ENCODE measurements at places on chromosomes 2 and 18.

DNA sequence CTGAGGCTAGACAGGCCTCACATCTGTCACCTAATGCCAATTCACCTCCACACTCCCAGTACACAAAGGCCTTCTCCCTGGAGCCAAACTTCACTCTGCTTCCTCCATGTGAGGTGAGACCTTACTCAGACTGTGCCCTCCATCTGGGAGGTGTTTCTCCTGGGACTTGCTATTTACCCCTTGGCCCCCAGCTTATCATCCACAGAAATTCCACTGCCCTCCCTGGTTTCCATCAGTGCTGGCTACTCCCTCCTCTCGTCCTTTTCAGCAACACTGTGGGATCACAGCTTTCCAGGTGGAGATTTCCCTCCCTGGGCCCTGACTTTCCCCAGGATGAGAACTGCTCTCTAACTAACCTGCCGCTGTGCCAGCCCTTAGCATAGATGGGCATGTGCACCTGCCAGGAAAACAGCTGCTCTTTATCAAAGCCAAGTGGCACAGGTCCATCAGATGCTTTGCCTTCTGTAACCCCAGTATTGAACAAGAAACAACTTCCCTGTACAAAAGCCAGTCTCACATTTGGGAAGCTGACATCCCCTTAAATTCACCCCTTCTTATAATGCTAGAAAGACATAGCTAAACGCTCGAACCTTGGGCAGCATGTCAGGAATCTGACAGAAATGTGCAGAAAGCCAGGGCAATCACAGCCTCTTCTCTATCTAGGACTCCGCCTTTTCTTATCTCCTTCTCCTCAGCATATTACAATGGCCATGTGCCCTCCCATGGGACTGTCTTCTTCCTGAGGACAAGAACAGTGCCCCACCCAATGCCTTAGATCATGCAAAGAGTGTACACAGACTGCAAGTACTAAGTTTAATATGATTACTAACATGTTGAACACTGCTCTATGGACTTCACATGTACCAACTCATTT is 535.5 kb upstream of the ID2 start:
- no peak for DNase-seq

DNA sequence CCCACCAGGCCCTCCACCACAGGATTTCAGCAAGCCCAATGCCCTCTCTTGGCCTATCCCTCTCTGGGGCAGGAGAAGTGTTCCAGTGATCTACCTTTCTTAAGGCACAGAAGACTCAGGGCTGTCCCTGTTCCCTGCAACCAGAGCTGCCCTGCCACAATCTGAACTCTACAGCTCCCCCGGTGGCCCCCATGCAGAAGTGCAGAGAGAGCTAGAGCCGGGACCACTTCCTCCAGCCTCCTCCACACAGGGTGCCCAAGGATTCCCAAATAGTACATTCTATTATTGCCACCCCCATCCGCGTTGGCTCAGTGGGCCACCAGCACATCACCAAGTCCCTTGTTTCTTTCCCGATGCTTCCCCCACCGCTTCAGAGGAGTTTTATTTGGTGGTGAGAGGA is 114.8 kb upstream of the PTPRM start:
- peak; percentile 83 for DNase-seq

GRCh38 chr2:156522864-156523440 is 86.8 kb downstream of the GPD2 start:
- DNase-seq: no peak

DNA sequence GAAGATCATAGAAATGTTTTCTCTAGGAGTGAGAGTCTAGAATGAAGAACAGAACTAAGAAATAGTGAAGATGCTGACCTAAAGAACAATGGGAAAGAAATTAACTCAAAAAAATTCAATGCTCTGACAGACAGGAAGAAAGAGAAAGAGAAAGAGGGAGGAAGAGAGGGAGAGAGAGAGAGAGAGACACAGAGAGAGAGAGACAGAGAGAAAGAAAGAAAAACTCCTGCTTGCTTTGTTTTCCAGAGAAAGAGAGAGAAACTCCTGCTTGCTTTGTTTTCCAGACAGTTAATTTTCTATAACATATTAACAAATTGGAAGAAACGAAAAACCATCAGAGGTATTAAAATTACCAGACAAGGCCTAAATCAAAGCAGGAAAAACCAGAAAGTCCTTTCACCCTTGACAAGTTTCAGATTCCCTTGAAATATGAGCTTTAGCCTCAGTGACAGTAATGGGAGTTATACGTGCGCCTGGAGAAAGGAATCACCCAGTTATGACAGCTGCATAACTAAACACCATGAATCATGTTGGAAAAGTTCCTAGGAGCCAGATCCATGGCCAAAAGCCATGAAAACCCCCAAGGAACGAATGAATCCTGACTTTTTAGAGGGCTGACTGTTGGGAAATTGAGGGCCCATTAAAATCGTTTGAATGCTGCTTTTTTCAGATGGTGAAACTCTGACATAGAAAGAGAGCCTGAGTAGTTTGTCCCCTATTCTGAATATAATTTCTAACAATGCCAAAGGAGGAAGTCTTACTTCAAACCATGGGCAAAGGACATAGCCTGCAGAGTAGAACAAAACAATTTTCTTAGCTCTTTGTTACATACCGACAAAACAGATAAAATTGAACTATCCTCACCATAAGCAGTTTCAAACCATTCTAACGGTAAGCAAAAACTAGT is 228.6 kb upstream of the CHST9 start:
- DNase-seq: no peak

- DNase-seq: no peak
Observed at GRCh38 chr2:88615822-88616221, 11.4 kb downstream of the EIF2AK3 start.

DNA sequence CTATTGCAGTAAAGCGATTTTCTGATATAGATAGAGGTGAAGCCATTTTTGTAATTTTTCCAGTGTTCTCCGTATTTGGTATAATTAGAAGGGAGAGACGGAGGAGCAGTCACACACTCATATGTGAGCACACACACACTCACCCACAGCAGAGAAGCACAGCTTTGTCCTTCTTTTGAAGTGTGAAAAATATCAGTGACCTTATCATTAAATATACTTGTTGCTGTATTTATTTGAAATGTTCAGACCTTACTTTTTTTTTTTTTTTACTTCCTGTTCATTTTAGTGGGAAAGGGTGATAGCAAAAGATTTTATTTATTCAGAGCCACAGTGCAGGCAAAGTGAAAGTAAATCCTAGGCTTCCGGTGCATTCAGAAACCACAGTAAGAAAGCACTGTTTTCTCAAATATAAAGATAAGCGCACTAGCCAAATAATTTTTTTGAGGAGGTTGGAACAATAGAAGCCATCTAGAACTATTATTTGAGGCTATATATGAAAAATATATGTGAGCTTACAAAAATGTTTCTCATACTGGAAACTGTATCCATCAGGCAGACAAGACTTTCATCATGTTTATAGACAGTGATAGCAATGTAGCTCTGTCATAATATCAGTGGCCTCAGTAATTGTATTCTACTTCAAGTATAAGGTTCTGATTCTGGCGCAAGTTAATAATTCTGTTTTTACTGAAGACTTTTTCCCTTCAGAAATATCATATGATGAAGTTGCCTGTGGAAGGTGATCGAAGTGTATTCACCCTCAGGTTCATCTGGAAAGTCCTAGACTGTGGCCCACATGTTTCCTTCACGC is 37.2 kb downstream of the TSHZ1 start:
- DNase-seq: no peak

GRCh38 chr2:148184976-148185375 is 164.1 kb downstream of the MBD5 start:
- DNase-seq: no peak

DNA sequence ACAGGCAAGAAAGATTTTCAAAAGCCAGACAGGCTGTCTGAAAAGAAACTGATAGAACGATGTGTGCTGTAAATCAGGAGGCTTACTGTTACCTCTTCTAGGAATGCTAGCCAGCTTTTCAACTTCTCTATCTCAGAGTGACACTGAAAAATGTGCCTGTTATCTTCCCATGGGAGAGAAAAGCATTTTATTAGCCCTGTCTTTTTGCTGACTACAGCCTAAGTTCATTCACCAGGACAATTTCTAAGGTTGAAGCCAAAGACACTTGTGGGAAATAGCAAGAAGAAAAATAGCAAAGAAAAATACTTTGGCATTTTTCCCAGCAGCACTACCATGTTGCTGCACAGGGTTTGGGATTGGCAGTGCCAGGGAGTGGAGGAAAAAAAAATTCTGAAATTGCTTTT is 34.0 kb downstream of the ABCB11 start:
- no peak for DNase-seq

DNA sequence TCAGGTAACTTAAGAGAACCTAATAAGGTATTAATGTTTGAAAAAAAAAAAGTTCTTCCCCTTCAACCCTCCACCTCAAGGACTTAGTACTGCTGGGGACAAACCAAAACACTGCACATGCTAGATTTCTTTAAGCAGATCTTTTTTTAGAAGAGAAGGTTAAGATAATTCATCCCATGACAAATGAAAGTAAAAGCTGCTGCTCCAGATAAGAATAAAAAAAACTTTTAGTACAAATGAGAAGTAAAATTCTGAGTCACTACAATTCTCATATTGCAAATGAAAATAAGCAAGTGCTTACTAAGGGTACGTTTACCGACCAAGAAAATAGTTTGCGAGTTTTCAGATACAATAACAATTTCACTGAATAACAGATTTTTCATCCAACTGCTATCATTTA is 8.9 kb downstream of the STAM2 start:
- DNase-seq: no peak

GRCh38 chr2:236876642-236877041 is 209.0 kb upstream of the COPS8 start:
- no peak for DNase-seq

- DNase-seq: no peak
Observed at GRCh38 chr2:136019306-136019705, 33.9 kb upstream of the DARS1 start.

- no peak for DNase-seq
Observed at GRCh38 chr2:47217277-47217676, 62.2 kb upstream of the STPG4 start.

- no peak for DNase-seq
Observed at GRCh38 chr2:120613742-120614571, 121.7 kb upstream of the GLI2 start.

- no peak for DNase-seq
Observed at GRCh38 chr2:227433171-227433570, 38.8 kb upstream of the AGFG1 start.

DNA sequence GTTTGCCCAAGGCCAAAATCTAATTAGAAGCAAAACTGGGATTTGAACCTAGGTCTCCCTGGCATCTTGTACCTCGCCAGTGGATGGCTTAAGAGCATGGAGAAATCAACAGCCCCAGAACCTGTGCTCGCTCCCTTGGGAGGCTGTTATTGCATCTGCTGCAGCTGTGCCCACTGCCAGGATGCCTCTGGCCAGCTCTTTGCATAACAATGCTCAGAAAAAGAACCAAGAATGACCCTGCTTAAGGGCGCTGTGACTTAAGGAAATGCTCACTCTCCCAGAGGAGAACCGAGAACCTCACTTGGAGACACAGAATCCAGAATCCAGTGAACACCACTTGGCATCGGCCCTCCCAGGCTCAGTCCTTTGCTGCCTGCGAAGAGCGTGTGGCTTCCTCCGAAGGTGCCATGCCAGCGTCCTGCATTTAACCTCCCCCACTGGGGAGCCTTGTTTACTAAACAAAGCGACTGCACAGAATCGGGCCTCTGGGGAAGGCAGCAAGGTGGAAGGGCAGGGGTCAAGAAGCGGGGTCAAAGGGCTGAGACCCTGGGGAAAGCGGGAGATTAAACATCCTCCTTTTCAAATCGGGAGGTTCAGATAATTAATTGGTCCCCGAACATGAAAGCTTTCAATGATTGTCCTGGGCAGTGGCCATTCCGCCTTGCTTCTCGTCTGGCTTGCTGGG is 71.0 kb upstream of the BOD1L2 start:
- DNase-seq: peak; percentile 43

GRCh38 chr2:108960006-108960405 is 29.0 kb downstream of the EDAR start:
- DNase-seq: peak; percentile 83

DNA sequence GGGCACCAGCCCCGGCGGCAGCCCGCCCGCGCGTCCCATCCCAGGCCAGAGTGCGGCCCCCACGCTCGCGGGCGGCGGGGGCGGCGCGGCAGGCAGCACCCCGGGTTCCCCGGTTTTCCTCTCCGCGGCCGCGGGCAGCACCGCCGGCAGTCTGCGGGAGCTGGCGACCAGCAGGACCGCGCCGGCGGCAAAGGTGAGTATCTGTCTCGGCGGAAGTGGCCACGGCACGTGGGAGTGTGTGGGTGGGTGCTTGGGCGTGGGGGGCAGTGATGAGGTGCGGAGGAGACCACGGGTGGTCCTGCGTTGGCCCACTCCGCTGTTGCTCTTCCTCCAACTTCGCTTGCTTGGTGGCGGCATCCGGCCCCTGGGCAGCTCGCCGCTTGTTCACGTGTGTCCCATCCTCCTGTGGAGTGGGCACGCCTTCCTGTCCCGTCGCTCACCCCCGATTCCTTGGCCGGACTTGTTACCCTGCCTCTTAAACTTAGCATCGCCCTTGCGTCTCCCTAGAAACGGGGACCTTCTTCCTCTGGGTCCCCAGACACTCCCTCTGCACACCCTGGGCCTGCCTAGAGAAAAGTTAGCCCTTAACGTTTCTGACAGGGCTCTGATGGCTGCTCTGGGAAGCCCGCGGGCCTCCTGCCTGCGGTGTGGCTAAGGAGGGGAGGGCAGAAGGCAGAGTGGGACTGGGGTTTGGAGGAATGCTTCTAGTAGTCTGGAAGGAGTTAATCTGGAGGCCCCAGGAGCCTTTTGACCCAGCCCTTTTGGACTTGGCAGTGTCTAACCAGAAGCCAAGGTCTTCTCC is 1.1 kb downstream of the SH3RF3 start:
- peak; percentile 69 for DNase-seq

- DNase-seq: no peak
Observed at GRCh38 chr2:235366807-235367206, 127.0 kb upstream of the AGAP1 start.

DNA sequence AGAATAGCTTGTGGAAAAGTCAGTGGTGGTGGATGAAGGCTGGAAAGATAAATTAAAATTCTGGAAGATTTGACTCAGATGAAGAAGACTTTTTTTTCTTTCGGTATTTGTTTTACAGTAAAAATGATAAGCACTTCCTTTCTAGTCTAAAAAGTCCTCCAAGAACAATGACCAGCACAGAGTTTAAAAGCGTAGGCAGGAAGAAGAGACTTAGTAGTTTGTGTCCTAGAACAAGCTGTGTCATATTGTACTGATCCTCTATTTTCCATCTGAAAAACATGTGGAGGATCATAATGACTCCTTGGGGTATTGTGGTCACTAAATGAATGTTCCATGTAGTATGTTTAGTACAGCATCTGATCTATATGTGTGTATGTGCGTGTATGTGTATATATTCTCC is 132.4 kb upstream of the FSHR start:
- DNase-seq: no peak

GRCh38 chr2:177799531-177799930 is 273.0 kb downstream of the PDE11A start:
- peak; percentile 28 for DNase-seq

DNA sequence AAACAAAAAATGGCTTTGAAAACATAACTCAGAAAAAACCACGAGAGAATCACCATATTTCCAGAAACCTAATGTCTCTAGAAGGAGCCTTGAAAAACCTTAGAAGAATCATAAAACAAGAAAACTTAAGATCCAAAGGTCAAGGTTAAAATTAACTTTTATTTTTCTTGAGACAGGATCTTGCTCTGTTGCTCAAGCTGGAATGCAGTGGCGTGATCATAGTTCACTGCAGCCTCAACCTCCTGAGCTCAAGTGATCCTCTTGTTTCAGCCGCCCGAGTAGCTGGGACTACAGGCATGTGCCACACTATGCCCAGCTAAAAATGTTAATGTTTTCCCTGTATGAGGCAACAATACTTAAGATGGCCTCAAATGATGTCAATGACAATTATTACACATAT is 254.2 kb upstream of the SESTD1 start:
- no peak for DNase-seq
